ENCODE measurements at places on chromosomes 2 and 18. TPM values are rescaled to one million over a fixed set of nuclear protein-coding genes. Genes with fewer than 3 reads are reported as not detected.

- no peak for DNase-seq
Measured at GRCh38 chr2:26136451-26136850, 36.4 kb upstream of the GAREM2 start.

DNA sequence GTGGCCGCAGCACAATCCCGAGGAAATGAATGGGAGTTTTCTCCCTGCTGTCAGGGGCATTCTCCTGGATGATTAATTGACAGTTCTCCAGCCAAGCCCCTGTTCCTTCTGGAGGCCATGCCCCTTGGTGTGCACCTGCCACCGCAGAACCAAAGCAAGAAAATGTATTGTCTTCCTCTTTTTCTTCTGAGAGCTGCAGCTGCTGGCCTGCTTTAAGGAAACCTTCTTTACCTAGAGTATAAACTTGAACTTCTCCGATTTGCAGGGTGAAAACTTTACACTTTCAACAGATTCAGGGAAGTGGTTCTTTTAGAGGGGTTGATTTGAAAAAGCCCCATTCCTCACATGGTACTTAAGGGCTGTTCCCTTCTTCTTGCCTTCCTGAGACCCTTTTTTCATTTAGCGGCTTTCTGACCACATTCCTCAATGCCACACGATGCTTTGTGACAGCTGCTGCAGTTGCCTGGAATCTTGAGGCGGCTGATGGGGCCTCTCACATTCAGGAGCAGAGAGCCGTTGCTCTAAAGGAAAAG is 402.8 kb downstream of the TXNL1 start:
- no peak for DNase-seq

GRCh38 chr2:202317080-202317857 is 51.7 kb downstream of the NOP58 start:
- DNase-seq = peak; percentile 31

DNAH7 gene
- total RNA-seq = 2.6 TPM

DNA sequence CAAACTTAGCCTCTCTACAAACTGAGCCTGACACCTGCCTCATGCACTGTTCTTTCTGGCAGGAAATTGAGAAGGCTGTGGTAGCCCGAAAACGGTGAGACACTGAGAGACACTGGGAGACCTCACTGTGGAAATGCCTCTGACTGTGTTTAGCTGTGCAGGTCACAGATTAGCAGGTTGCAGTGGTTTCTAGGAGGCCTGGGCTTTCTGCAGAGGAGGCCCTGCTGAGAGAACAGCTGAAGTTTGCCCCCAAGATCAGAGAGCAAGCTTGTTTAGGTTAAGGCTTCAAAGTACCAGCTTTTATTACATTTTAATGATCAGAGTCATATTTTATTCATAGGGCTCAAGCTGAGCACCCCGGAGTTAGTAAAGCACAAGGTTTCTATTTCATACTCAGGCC is 68.7 kb upstream of the LYPD6 start:
- no peak for DNase-seq

GRCh38 chr2:196743165-196743564 is 56.3 kb downstream of the GTF3C3 start:
- DNase-seq = no peak

GRCh38 chr18:78624646-78625279 is 354.9 kb upstream of the SALL3 start:
- DNase-seq = no peak

- peak; percentile 83 for DNase-seq
Measured at GRCh38 chr2:230849633-230850357, 14.9 kb upstream of the ITM2C start.

- no peak for DNase-seq
Measured at GRCh38 chr2:2831633-2832032, 500.6 kb upstream of the MYT1L start.

- DNase-seq = no peak
Measured at GRCh38 chr2:172339371-172340010, 87.9 kb upstream of the ITGA6 start.

- DNase-seq = no peak
Measured at GRCh38 chr2:85801871-85802270, 48.1 kb downstream of the ATOH8 start.

- no peak for DNase-seq
Measured at GRCh38 chr2:28658369-28658768, 93.3 kb upstream of the PPP1CB start.

DNA sequence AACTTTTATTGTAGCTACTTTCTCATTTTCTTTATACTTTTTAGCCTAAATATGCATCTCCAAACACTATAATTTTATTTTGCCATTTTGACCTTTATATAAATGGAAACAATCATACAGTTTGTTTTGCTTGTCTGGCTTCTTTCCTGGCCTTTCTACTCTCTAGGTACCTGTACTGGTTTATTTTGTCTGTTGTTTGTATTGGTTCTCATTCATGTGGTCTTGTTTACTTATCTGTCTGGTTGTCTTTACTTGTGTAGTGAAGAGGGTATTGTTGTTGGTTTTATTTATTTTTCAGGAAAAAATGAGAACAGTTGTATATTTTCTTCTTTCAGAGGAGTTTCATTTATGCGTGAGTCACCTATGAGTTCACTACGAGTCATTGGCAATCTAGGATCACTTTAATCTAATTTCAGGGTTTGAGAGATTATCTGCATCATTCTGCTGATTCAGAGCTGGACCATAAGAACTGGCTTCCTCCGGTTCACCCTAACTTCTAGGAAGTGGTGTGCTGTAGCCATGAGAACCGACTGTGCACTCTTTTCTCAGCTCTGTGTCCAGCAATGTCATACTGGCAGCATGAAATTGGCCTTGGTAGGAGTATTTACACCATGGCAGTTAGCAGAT is 33.1 kb upstream of the HDAC4 start:
- DNase-seq = no peak

RGPD4 gene
- total RNA-seq = not detected

GRCh38 chr2:236986524-236987330 is 99.0 kb upstream of the COPS8 start:
- no peak for DNase-seq

IL1R1 gene
- total RNA-seq = 1.0 TPM

- no peak for DNase-seq
Measured at GRCh38 chr2:32249731-32250236, 14.9 kb downstream of the NLRC4 start.

DNA sequence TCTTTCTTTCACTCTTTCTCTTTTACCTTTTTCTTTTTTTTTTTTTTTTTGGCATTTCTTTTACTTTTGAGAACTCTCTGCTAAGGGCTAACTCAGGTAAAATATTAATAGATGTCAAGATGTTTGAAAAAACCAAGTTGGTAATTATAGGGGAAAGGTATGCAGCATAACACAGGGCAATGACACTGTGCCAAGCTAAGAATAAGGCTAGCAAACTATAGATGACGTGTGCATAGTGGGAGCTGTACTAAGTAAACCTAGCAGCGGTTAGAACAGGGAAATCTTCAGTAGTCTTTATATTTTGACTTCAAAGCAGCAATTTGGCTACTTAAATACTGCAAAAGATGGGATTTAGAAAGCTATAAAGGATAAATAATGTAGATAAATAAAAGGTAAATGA is 415.4 kb upstream of the RGPD4 start:
- no peak for DNase-seq

DNA sequence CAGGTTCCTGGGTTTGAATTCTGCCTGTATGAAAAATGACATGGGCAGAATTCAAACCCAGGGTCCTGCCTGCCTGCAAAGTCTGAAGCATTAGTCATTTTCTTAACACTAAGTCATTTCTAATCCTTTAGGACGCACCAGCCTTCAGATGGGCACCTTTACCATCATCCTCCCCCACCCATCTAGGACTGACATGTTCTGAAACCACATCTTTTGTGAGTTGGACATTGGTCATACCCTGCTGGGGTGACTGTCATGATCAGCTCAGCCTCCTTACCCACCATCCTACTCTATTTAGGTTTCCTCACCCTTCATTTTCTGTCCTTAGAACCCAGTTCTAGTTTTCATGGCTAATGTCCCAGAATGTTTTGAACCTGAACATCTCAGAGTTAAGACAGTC is 104.9 kb downstream of the TRIB2 start:
- DNase-seq = no peak

DNA sequence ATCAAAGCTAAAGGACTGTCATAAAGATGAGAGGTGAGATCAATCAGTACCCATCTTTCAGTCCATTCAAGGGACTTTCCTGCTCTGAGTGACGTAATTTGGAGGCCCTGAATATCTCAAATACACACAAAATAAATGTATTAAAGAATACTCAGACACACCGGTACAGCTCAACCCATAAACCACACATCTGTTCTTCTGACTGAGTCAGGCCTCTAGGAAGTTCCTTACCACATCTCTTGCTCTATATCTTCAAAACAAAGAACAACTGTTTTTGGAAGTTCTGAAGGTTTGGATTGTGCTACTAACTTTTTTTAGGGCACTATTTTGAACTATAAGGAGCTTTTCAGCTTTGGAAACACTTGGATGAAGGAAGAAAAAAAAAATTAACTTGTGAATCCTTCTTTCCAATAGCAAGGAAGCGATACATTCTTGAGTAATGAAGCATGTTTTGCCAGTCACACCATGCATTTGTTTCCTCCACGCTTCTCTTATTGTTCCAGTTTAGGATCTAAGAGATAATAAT is 866.5 kb upstream of the VRK2 start:
- DNase-seq = no peak

- DNase-seq = no peak
Measured at GRCh38 chr18:62784338-62784965, 69.1 kb downstream of the PHLPP1 start.

DNA sequence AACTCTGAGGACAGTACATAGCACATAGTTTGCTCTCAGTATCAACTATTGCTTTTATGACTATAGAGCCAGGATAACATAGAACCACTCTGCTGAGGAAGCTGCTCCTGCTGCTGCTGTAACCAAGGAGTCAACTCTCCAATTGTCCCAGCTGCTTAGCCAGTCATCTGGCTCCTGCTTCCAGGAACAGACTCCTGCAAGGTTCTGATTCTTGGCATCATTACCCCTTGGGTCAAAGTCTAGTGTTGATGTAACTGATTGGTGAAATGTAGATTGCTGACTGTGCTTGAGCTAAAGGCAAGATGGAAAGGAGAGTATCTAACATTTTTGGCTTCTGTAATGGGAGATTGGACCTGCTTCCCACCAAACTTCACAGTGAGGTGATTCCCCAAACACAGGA is 261.9 kb upstream of the FSHR start:
- no peak for DNase-seq

GRCh38 chr2:130987519-130988425 is 105.5 kb downstream of the FAM168B start:
- DNase-seq = no peak

- peak; percentile 46 for DNase-seq
Measured at GRCh38 chr2:143513081-143513480, 383.9 kb downstream of the ARHGAP15 start.

- DNase-seq = no peak
Measured at GRCh38 chr2:233435436-233436190, 81.3 kb downstream of the DGKD start.

- DNase-seq = no peak
Measured at GRCh38 chr18:65363011-65363410, 387.8 kb upstream of the CDH7 start.

- no peak for DNase-seq
Measured at GRCh38 chr2:222239945-222240675, 58.7 kb downstream of the PAX3 start.

- DNase-seq = no peak
Measured at GRCh38 chr2:217271813-217272212, 411.9 kb upstream of the TNP1 start.

TNFAIP6 gene
- not detected for total RNA-seq

DNA sequence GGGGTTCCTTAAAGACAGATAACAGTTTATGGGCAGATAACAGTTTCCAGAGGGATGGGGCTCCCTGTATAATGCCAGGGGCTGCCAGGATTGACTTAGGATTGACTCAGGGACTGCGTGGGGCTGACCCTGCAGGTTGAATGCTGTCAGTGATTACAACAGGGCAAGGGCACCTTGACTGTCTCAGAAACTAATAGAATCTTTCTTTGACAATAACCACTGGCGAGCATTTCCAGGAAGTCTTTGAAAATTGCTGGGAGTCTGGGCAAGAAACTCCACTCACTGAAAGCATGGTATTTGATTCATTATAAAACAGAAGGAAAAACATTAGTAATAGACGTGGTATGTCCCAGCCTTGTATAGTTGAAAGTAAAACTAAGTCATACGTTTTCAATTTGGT is 101.0 kb downstream of the GPD2 start:
- DNase-seq = no peak

KLF11 gene
- total RNA-seq = 8.2 TPM

GRCh38 chr18:76142611-76143010 is 352.4 kb downstream of the ZNF516 start:
- DNase-seq = no peak

DNA sequence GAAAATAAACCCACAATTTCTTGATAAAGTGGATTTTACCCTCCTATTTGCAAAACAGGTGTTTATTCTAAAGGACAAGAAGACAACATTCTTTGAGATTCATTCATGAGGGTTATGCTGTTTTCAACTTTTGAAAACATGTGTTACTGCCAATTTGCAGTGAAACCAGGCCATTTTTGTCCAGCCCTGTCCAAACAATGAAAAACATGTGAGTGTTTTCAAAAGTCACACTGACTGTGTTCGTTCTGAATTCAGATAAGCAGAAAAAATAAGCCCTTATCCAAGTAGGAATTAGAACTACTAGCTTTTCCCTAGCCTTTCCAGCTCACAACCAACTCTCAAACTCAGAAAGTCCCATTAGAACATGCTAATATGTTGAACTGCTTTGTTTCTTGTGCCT is 148.1 kb upstream of the PID1 start:
- no peak for DNase-seq

GRCh38 chr2:240917009-240917683 is 11.0 kb downstream of the CROCC2 start:
- no peak for DNase-seq

C18orf63 gene
- not detected for total RNA-seq

- no peak for DNase-seq
Measured at GRCh38 chr2:197281421-197281820, 29.2 kb downstream of the ANKRD44 start.

CSRNP3 gene
- 14.6 TPM for total RNA-seq

ANTXR1 gene
- total RNA-seq = 7.5 TPM

GRCh38 chr2:202944408-202944807 is 32.3 kb downstream of the CARF start:
- DNase-seq = no peak

DNA sequence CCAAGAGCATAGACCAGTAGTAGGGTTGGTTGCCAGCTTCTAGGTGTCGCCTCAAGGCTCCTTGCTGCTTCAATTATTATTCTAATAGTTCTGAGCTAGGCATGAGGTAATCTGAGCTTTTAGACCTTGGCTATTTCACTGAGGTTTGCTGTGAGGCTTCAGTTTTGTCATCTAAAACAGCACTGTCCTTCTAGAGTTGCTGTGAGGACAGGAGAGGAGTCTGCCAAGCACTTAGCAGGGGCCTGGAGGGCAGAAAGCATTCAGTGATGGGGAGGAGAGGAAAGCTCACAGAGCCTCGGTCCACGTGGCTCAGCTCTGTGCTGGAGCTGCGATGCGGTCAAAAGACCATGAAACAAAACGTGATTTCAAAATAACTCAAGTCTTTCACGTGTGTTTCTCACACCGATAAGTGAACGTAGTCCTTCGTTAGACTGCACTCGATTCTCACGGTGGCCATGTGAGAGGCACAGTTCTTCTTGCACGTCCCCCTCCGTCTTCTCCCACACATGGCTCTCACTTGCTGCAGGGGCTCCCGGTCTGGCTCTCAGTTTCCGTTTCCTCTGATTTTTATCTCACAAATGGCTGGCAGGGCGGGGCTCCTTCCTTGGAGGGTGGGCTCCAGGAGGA is 113.7 kb downstream of the B3GNT2 start:
- peak; percentile 24 for DNase-seq

GRCh38 chr2:160576054-160576499 is 82.5 kb upstream of the RBMS1 start:
- DNase-seq = no peak

GRCh38 chr18:8794156-8794933 is 89.0 kb downstream of the MTCL1 start:
- no peak for DNase-seq

Data from endothelial cell (in vitro differentiated cells).